ENCODE measurements at places on chromosomes 6 and 20.

DNA sequence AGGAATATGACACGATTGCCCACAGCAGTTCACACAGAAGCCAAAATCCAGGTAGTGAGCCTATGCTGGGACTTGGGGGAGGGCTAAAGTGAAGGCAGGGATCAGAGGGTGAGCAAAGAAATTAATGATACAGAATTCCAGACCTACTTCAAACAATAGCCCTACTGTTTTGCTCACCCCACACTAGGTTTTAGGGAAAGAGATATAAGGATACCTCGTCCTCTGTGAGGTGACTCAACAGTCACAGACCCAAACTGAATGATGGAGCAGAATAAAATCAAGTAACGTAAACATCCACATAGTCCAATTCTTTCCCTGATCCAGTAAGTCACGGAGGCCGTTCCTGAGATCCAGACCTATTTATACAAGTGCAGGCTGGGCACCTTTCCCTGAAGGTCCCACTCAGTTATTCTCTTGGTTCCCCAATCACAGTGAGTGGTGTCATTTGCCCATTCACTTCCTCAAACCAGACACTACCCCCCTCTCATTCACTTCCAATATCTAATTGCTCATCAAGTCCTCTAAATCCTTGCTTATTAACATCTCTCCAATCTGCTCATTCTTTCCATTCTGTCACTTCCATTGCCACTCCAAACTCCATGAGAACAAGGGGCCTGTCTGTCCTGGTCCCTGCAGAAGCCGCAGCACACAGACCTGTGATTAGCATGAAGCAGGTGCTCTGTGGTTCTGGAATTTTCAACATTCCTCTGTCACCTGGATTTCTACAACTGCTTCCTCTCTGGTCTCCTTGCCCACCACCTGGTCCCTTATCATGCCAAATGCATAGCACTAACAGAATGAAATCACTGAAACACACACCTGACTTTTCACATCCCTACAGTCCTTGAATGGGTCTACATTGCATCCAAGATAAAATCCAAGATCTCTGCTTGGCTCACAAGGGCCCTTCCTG, 55.9 kb downstream of the ATXN1 start:
- DNase-seq = no peak

DNA sequence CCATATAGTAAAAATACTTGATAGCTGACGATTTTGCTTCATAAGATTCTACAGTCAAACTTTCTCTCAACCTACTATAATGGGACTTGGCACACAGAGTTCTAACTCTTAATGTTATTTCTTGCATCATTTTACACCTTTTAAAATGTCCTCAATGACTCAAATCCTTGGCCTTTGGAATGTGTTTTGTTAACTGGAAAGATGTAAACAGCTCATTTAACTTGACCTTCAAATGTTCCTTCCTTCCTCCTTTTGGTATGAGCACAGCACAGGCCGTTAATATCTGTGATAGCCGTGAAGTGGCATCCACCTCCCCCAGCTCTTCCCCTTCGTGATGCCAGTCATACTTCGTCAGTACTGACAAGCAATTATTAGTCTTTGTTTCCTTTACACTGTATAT, 972.0 kb upstream of the CITED2 start:
- DNase-seq = no peak

DNA sequence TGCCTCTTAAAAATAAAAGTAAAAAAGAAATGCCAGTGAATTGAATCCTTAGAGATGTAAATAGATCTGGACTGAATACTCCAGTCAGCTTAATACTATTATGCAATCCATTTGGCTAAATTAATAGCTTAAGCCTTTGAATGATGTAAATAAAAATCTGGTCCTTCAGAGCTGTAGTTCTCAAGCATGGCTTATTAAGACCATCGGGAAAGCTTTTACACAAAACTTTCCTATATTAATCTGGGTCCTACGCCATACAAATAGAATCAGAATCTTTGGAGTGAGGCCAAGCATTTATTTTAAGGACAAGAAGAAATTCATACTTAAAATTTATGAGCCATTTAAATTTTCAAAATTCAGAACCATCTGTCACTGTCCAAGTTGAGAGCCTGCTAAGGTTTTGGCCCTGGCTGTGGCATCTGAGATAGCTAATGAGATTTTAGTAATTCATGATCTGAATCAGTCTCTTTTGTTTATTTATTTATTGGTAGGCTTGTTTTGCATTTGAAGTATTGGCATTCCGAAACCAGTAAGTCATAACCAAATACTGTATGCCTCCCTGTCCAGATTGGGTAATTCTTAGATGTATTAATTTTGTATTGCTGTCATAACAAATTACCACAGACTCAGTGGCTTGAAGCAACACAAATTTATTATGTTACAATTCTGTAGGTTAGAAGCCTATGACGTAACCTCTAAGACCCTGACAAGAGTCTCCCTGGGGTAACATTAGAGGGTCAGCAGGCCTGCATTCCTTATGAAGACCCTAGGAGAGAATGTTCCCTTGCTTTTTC, 228.1 kb upstream of the RAB32 start:
- no peak for DNase-seq

DNA sequence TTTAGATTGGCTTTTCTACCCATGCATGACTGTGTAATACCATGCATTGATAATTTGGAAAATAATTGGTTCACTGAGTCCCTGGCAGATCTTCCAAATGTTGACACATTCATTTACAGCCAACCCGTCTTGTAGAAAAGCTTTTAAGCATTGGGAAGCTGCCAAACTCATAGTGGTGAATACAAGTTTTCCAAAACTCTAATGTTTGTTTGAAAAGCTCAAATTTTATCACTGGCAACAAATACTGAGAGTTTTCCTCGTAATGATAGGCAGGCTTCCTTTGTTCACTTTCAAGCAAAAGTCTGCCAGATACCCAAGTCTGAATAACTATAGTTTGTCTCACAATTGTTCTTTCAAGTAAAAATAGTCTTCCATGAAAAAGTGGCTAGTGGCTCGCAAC, 143.0 kb downstream of the FIG4 start:
- DNase-seq = no peak

GRCh38 chr6:82589509-82590206, 226.0 kb downstream of the TPBG start:
- DNase-seq = no peak

DNA sequence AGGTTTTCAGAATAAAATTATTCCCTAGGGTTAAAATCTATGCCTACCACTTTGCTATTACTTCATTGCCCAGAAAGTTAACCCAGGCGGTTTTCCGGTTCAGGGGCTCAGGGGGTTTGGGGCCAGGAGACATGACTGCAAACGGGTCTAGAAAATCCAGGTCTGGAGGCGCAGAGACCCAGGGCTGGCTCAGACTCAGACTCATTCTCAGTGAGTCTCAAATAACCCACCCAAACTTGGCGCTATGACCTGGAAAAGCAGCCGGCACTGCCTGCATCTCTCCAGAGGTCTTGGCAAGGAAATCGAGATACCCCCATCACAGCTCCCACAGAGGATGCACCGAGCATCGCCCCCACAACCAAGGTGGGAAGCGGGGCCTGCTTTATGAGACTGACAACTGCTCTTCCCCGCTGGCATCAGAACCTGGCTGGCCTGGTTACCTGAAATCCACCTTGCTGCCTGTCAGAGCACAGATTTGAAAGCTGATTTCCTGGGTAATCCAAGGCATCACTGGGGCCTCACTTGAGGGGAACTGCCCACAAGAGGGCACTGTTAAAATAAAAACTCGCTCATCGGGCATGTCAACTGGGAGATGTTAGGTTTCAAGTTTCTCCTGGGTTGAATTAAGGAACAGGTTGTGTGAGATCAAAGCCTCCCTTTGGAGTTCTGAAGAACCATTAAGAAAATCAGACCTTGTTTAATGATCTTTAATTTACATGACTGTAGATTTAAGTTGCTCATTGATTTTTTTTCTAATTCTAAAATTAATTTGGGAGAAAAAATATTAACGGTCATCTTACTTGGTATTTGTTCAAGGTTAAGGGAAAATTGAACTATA, 55.1 kb downstream of the KIF16B start:
- DNase-seq = no peak

DNA sequence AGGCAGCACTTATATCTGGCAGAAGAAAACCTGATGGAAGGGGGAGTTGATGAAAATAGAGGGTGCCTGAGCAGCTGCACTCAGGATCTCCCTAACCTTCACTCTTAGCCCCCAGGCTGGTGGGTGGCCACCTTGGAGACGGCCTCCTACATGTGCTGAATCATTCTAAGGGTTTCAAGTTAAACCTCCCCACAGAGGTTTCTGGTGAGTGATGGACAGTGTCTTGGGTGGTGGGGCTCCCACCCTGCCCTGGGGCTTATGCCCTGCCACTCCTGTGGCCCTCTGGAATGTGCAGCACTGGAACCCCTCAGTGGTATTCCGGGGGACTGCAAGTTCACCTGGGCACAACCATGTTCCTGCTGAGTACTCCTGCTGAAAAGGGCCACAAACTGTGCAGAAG, 357.2 kb downstream of the CD83 start:
- no peak for DNase-seq

GRCh38 chr20:8934362-8934761, 134.5 kb upstream of the PLCB4 start:
- DNase-seq = no peak

DNA sequence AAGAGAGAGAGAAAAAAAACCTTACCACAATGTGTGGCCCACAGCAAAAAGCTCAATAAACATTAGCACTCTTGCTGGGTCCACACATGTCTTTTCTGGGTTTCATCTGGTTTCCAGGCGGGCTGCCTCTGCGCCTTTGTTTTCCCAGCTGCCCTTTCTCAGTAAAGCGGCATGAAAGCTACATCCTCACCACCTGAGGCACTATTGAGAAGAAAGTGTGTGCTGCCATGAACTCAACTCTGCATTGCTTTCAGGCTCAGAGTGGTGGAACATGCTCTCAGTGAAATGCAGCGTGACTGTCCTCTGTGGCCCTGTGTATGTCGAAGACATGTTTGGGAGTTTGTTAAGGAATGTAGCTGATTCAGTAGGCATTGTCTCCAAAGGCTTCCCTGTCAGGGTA, 102.3 kb downstream of the LYRM2 start:
- no peak for DNase-seq

GRCh38 chr6:140811642-140812041, 1321.1 kb upstream of the GJE1 start:
- no peak for DNase-seq

DNA sequence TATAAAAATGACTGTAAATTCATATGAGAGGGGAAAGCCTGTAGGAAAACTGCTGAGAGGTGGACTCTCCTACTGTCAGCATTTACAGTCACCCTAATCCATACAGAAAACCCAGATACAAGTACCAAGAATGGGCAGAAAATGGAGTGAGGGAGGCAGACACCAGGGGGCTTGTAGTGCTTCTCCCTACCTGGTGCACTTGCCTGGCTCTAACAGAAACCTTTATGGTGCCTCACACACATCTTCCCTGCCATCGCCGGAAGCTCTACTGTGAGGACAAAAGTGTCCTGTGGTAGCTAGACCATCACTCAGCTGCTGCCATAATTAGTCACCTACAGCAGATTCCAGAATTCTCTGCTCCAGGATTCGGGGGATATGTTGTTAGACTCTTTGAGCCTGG, 441.3 kb downstream of the TFAP2B start:
- DNase-seq = no peak

DNA sequence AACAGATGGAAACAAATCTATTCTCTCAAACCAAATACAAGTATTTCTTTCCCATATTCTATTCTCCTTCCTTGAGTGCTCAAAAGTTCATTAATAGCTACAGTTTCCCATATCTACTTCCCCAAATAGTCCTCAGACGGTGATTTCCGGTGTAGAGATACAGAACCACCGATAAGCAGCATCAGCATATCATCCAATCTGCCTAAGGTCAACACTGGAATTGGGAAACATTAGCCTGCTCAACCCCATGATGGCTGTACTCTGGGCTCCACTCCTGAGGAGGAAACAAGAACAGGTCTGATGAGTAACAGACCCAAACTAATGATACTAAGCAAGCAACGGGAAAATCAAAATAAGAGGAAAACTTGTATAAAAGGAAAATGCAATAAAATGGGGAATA, 115.6 kb downstream of the EPB41L2 start:
- no peak for DNase-seq

DNA sequence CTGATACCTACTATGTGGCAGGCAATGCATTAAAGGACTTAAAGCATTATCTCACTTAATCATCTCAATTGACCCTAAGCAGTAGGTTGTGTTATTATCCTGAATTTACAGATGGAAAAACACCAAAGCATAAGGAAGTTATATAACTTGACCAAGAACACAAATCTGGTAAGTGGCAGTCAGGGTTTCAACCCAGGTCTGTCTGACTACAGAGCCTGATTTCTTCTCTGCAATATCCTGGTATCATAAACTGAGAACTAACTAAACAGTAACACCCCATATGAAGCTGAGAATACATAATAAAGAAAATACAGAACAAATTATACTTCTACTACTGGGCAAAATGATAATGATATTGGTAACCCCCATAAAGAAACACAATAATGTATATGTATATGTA, 13.8 kb upstream of the DST start:
- no peak for DNase-seq

DNA sequence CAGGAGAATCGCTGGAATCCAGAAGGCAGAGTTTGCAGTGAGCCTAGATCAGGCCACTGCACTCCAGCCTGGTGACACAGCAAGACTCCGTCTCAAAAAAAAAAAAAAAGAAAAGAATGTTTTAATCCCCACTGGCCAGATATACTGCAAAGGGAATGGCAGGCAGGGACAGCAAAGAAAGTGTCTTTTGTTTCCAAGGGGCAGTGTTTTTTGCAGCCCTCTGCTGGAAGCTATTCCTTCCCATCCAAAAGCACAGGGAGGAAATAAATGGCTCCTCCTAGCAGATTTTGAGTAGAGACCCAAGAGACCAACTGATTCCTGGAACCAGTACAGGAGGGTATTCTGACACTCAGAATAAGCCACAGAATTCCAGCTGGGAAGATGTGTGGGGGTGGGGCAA, 112.5 kb upstream of the STMND1 start:
- DNase-seq = no peak

GRCh38 chr6:139080255-139080920, 51.8 kb downstream of the ABRACL start:
- DNase-seq = no peak

GRCh38 chr6:132142768-132143167, 191.6 kb upstream of the CCN2 start:
- DNase-seq = no peak

GRCh38 chr6:135310291-135310690, 129.2 kb downstream of the MYB start:
- no peak for DNase-seq

GRCh38 chr6:169976301-169977081, 225.1 kb downstream of the ERMARD start:
- DNase-seq = no peak

- no peak for DNase-seq
These were observed 1.8 kb downstream of the TIAM2 start for GRCh38 chr6:154996841-154997311.

GRCh38 chr6:110622912-110623578, 146.6 kb upstream of the SLC22A16 start:
- no peak for DNase-seq

All from mesothelial cell of epicardium (in vitro differentiated cells).